Fibroblast of mammary gland (primary cell): ENCODE measurements at places on chromosomes 16 and 17.

GRCh38 chr17:66569572-66569971 lies 265.3 kb upstream of the CACNG5 start:
- no peak for DNase-seq

DNA sequence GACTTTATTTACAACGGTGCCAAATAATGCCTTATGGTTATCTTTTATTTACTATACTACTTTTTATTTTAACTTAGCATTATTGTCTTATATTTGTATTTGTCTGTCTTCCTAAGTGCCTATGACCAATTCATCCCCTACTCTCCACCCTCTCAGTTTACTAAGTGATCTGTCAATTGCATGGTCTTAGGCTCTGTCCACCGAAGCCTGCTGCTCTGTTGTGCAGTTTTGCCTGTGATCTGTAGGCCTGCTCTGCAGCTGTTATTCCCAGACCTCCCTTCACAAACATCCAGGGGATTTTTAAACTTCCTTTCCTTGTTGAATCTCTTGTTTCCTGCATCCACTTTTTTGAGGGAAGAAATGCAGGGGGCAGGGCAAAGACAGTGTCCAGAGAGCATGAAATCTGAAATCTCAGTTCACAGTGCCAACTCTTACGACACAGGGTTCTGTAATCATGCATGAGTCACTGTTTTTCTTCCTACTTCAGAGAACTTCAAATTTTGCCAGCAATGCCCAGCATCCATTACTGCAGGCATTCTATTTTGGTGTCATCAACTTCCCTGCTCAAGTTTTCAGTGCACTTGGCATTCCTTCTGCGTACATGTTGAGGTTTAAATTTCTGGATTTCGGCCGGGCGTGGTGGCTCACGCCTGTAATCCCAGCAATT lies 11.4 kb downstream of the SLFN5 start:
- DNase-seq, result peak; percentile 99

DNA sequence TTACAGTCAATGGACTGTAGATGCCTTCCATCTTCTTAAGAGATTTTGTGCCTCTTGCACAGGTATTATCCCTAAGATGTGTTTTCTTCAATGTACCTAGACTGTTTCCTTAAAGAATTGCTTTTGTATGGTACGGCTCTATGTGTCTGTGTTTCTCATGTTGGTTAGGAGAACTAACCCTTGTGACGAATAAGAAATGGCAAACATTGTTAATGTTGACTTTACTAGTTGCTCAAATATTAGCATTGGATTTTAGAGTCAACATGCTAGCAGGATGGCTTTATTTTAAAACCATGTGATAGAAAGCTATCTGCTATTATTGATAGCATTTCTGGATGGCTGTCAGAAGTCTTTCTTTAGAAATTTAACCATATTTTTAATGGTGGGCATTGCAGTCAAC lies 34.5 kb downstream of the WWOX start:
- DNase-seq, result no peak

DNA sequence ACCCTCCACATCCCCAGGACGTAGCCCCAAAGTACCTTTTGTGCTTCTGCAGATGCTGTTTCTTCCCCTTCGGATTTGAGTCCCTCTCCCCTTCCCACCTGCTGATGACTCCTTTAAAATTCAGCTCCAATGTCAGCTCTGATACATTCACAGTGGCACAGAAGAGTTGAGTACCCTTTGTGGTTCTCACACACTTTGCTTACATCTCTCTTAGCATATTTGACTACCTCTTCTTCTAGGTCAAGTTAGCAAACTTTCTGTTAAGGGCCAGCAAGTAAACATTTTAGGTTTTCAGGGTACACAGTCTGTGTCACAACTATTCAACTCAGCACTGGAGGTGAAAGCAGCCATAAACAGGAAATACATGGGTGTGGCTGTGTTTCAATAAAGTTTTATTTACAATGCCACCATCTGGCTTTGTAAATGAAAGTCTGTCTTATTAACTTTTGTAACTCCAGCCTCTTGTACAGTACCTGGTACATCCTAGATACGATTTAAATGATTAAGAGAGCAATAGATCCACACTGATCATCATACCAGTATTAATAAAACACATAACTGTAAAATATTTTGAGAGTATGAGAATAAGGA lies 161.7 kb downstream of the SOX9 start:
- no peak for DNase-seq

GRCh38 chr17:72121164-72122009 lies 567 bp downstream of the SOX9 start:
- DNase-seq, result peak; percentile 40

- DNase-seq, result no peak
Observed at GRCh38 chr17:79562931-79563210, 48.0 kb downstream of the RBFOX3 start.

GRCh38 chr16:61435346-61435745 lies 600.9 kb downstream of the CDH8 start:
- no peak for DNase-seq

DNA sequence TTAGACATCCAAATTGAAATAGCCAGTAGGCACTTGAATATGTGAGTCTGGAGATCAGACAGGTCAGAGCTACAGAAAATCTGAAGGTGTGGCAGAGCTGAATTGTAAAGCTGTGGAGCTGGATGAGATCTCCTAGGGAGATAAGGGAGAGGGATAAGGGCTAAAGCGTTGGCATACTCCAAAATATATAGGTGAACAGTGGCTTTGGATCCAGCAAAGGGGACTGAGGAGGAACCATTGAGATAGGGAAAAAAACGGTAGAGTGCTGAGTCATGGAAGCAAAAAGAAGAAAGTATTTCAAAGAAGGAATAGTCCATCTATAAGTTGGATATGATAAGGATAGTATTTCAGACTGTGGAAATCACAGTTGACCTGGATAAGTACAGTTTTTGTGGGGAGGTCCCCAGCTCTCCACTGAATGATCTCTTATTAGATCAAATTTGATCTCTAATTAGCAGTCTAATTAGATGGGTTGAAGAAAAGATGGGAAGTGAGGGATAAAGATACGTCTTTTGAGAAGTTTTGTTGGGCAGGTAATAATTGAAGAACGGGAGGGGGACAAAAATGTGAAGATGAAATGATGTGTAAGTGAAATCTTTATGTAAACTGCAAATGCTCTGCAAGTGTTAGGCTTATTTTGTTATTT lies 587 bp upstream of the DBF4B start:
- no peak for DNase-seq

DNA sequence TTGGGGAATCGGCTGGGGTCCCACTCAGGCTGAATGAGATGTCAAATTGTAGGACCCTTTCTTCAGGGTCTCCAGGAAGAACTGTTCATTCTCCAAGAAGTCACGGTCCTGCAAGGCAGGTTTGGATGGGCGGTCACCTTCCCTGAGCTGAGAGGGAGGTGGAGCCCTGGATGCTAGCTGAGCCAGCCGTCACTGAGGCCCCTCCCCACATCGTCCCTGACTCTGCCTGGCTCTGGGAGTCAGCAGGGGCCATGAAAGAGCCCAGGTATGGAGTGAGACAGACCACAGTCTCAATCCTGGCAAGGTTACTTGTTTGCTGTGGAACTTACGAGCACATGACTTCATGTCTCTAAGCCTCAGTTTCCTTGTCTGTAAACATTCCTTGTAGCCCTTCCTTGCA lies 6.0 kb upstream of the MRPL38 start:
- no peak for DNase-seq

GRCh38 chr17:71460943-71461342 lies 659.9 kb upstream of the SOX9 start:
- peak; percentile 45 for DNase-seq

DNA sequence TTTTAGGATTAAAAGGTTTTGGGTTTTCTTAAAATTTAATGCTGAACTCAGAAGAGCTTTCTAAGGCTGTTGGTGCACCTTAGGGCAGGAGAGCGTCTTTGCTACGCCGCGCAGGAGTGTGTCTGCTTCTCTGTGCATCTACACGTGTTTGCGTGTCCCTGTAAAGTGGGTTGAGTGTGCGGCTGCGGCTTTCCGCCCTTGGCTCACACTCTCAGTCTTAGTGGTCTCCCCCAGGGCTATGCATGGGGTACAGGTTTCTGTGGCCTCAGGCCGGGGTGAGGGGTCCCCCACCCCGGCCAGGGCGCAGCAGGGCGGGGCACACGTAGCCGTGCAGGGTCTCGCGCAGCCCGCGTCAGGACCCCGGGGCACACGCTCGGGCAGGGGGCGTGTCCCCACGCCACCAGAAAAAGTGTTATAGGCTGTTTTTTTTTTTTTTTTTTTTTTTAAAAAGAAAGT lies 727 bp upstream of the TENT4B start:
- DNase-seq, result peak; percentile 38

DNA sequence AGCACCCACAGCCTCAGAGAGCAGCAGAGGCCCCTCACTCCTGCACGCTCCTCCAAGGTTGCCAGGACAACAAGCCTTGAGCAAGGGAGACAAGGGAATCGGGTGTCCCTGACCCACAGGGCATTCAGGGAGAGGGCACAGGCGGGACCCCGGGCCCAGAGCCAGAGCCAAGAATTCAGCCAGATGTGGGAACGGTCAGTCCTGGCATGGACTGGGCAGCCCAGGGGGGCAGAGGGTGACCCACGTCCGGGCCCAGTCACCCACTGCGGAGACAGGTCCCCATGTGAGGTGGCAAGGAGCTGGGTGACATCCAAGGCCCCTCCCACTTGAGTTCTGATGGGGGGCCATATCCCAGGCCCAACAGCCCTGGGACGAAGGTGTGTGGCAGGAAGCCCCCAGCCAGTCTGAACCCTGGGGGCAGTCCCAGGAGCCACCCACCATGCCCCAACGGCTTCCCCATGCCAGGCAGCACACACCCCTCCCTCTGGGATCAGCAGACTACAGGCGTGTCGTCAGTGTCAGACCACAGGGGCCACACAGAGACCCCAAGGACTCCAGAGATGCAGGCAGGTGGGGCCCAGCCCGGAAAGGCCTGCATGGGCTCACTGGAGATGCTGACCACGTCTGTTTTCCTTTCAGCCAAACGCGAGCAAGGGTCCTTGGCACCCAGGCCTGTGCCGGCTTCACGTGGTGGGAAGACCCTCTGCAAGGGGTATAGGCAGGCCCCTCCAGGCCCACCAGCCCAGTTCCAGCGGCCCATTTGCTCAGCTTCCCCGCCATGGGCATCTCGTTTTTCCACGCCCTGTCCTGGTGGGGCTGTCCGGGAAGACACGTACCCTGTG lies 23.0 kb downstream of the USP6 start:
- no peak for DNase-seq

GRCh38 chr16:392450-393030 lies 4.5 kb upstream of the NME4 start:
- DNase-seq, result no peak

GRCh38 chr16:22784690-22785214 lies 29.2 kb upstream of the HS3ST2 start:
- no peak for DNase-seq

GRCh38 chr16:61421111-61421510 lies 615.1 kb downstream of the CDH8 start:
- DNase-seq, result no peak

DNA sequence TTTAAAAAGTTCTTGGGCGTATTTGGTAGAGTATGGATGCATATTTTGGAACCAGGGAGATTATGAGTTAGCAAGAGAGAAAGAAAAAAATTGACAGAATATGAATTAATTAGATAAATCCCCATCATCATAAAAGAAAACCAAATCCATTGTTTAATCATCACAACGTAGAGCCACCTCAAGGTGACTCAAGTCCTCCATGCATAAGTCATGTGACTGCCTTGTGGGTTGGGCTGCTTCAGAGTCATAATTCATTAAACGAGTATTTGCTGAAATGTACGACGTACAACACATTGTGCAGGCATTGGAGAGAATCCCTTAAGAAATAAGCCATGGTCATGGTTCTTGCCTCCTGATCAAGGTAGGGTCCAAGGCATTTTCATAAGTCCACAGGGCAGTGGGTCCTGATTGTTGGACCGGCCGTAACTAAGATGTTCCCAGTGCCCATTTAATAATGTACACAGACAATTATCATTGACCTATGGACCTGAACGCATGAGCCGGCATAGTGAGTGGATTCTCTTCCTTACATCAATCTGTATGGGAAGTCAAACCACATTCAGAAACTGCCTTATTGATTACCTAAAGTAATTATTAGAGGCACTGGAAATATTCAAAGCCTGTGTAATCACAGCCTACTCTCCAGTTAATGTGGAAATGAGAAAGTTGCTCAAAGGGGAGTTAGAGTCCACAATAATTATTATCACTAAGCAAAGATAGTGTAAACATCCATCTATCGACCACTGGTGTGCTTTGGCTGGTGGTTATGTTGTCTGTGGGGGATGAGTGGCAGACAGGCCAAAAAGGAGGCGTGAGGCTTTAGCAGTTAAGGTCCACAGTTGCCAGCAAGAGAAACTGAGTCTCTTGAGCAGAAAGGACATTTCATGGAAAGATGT lies 165.4 kb downstream of the PITPNC1 start:
- DNase-seq, result no peak

GRCh38 chr17:8105957-8106398 lies 12.3 kb downstream of the ALOXE3 start:
- peak; percentile 56 for DNase-seq

- peak; percentile 39 for DNase-seq
Observed at GRCh38 chr17:36072431-36073121, 8.5 kb downstream of the CCL18 start.

- DNase-seq, result no peak
Observed at GRCh38 chr17:59000022-59000421, 106.7 kb downstream of the TRIM37 start.

DNA sequence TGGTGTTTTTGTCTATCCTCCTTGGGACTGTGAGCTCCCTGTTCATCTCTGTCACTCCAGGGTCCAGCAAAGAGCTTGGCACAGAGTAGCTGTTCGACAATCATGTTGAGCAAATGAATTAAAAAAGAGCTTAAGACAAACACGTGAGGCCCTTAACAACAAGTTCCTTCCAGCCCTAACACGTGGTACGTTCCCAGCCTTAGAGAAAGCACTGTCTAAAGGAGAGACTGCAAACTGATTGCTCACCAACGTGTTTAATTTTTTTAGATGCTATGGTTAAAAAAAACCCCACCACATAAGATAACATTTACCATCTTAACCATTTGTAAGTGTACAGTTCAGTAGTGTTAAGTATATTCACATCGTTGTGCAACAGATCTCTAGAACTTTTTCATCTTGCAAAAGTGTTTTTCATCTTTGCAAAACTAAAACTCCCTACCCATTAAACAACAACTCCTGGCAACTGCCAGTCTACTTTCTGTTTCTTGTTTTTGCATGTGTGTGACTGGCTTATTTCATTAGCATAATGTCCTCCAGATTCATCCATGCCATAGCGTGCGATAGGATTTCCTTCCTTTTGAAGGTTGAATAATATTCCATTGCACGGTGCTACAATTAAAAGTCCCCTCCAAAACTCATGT lies 28.2 kb downstream of the LAT start:
- DNase-seq, result no peak

- DNase-seq, result no peak
Observed at GRCh38 chr16:15897121-15897780, 8.8 kb upstream of the CEP20 start.

GRCh38 chr17:61536422-61536955 lies 54.5 kb downstream of the NACA2 start:
- peak; percentile 5 for DNase-seq

- no peak for DNase-seq
Observed at GRCh38 chr16:57601801-57602478, 26.5 kb upstream of the ADGRG1 start.

- peak; percentile 45 for DNase-seq
Observed at GRCh38 chr16:84660973-84661372, 12.7 kb downstream of the KLHL36 start.

GRCh38 chr17:50981279-50981678 lies 115.1 kb upstream of the TOB1 start:
- DNase-seq, result no peak

GRCh38 chr17:81409190-81409935 lies 14.1 kb downstream of the BAHCC1 start:
- DNase-seq, result no peak

- DNase-seq, result no peak
Observed at GRCh38 chr17:27386206-27387075, 69.8 kb upstream of the KSR1 start.

- no peak for DNase-seq
Observed at GRCh38 chr16:57998992-57999365, 1.5 kb downstream of the ZNF319 start.
